ENCODE measurements at places on chromosomes 2 and 18.

DNA sequence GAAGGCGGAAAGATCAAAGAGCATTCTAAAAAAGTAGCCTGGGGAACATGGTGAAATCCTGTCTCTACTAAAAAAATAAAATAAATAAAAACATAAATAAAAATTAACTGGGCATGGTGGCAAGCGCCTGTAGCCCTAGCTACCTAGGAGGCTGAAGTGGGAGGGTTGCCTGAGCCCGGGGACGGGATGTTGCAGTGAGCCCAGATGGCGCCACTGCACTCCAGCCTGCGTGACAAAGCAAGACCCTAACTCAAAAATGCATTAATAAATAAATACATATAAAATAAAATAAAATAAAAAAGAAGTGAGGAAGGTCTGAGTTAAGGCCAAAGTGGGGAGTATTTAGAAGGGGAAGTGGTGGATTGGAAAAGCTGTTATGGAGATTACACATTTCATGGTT is 1.3 kb upstream of the PSMD14 start:
- no peak for DNase-seq

DNA sequence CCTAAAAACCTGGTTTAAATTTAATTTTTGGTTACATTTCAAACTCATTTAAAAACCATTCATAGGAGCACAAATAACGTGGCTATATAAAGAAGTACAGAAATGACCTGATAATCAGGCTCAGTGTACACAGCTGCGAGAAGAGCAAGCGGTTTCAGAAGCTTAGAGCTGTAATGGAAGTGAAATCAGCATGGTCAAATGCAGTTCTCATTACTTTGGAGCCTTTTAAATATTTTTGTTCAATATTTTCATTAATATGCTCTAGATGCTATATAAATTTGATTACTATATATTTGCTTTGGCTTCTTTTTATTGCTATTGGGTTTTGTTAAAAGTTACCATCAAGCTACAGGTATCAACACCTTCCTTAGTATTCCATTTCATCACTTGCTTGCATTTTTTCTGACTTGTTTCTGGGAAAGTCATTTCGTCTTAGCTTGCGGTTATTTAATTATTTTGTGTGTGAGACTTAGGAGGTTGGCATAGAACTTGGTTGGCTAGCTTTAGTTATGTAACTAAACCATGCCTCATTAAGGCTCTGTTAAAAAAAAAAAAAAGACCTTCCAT is 58.7 kb downstream of the AFTPH start:
- DNase-seq, result no peak

DNA sequence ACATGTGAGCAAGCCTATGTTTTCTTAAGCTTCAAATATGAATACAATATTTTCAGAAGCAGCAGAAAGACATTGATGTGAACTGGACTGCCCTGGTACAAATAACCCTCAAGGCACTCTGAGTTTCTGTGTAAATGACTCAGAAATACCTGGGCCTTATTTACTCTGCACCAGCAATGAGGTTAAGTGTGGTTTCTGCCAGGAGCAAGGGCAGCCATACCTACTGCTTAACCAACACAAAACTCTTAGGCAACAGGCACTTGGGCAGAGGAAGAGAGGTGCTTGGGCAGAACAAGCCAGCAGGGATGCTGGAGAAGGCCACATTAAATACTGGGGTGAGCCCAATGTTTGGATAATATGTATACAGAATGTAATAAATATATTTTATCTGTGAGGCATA is 29.4 kb upstream of the ARL5A start:
- DNase-seq, result no peak

DNA sequence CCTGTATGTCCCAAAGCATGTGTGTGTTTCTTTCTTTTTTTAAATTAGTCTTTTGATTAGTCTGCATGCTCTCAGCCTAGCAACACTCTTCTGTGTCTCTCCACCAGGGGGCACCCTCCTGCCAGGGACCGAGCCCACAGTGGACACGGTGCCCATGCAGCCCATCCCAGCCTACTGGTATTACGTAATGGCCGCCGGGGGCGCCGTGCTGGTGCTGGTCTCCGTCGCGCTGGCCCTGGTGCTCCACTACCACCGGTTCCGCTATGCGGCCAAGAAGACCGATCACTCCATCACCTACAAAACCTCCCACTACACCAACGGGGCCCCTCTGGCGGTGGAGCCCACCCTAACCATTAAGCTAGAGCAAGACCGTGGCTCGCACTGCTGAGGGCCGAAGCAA is 93.8 kb downstream of the NRP2 start:
- no peak for DNase-seq

GRCh38 chr18:76464281-76465259 is 30.5 kb downstream of the ZNF516 start:
- no peak for DNase-seq

DNA sequence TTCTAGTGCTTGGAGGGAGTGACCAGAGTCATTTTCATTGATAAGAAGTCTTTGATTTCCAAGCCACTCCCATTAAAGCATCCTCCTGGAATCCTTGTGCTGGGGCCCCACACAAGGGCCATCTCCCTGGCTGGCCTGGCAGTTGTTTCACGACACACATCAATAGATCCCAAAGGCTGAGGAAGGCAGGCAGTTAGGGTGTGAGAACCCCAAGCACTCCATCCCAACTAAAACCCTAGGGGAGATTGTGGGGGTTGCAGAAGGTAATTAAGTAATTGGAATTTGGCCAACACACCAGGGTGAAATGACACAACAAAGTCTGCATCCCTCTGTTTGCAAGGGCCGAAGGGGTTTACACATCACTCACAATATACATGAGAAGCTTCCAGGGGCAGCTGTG is 578.1 kb upstream of the SYT4 start:
- no peak for DNase-seq

GRCh38 chr2:65554765-65555591 is 122.6 kb upstream of the SPRED2 start:
- DNase-seq, result no peak

GRCh38 chr2:166334805-166335204 is 40.9 kb downstream of the SCN9A start:
- DNase-seq, result no peak

DNA sequence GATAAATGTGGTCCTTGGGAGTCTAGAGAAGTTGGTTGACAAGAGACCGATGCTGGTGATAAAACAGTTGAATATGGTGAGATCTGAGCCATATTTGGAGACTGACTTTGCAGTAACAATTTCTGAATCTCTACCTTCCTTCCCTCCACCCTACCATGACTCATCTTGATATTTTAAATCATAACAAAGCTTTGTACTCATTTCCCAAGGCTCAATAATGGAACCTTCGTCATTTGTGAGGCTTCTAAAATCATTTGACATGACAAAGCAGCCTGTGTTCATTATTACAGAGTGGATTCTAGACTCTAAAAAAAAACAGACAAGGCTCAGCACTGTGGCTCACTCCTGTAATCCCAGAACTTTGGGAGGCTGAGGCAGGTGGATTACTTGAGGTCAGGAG is 38.5 kb upstream of the PDCL3 start:
- no peak for DNase-seq

GRCh38 chr18:57210107-57210715 is 63.3 kb downstream of the BOD1L2 start:
- DNase-seq, result no peak

DNA sequence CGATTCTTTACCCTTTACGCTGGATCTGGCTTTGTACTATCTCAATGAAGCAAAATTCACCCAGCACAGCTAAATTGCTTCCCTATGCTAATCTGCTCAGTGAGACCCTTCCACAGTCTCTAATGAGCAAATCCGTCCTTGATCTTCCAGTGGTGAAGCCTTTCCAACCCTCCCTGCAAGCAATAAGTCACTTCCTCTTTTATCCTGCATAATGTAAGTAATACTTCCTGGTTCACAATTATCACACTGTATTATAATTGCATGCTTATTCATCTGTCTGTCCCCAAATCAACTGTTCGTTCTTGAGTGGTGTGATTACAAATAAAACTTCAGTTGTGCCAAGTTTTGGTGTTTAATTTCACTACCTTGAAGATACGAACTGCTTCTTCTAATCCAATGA is 404.0 kb downstream of the ADCYAP1 start:
- DNase-seq, result no peak

- DNase-seq, result no peak
Observed at GRCh38 chr2:58479535-58480140, 238.5 kb upstream of the FANCL start.

- no peak for DNase-seq
Observed at GRCh38 chr18:62713651-62714247, 1.6 kb upstream of the PHLPP1 start.

DNA sequence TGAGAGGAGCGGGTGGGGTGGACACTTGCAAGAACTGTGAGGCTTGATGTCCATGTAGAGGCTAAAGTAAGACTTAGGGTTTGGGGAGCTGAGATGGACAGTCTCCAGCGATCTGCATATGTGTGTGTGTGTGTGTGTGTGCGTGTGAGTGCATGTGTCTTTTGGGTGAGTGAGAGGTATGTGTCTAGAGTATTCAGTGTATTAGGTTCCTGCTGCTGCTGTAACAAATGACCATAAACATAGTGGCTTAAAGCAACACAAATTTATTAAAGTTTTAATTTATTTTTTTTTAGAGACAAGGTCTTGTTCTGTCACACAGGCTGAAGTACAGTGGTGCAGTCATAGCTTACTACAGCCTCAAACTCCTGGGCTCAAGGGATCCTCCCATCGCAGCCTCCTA is 155.4 kb upstream of the SPRED2 start:
- DNase-seq, result no peak

DNA sequence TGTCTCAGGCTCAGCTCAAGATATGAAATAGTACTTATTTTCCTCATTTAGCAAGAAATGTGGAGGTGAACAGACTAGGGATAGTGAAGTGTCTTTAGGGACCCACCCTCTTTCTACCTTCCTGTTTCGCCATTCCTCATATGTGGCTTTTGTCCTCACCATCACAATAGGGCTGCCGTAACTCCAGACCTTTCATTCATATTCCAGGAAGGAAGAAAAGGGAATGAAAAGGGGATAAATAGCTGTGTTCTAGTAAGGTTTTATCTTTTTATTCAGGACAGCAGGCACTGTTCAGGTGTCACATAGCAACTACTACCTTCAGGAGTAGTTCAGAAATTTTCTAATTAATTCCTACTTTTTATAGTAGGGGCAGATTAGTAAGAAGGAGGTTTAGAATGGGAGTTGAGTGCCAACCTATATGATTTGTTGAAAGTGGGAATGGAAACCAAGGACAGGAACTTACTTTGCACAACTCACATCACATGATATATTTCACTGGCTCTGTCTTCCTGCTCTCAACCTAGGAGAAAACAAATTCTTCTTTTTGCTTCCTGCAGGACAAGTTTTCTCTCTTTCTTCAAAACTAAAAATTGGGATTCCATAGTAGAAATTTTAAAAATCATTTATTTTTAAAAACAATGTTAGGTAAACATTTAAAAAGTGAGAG is 36.0 kb upstream of the HDAC4 start:
- no peak for DNase-seq

GRCh38 chr2:98647636-98648035 is 39.2 kb downstream of the UNC50 start:
- no peak for DNase-seq

DNA sequence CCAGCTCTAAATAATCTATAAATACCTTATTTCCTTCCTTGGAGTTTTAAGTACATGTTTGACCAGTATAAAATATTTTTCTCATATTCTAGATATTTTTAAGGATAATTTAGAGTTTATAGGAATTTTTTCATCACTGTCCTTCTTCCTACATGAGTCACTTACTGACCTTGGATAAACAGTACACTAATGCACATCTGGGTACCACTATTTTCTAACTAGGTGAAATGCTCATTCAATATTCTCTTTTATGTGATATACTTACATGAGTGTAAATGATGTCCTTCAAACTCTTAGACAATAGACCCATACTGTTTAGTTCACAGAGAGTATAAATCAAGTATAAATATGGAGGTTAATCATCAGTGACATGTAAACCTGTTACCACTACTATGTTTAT is 1574.2 kb upstream of the ACVR2A start:
- DNase-seq, result no peak

GRCh38 chr2:104859291-104859765 is 5.4 kb downstream of the POU3F3 start:
- DNase-seq, result no peak

DNA sequence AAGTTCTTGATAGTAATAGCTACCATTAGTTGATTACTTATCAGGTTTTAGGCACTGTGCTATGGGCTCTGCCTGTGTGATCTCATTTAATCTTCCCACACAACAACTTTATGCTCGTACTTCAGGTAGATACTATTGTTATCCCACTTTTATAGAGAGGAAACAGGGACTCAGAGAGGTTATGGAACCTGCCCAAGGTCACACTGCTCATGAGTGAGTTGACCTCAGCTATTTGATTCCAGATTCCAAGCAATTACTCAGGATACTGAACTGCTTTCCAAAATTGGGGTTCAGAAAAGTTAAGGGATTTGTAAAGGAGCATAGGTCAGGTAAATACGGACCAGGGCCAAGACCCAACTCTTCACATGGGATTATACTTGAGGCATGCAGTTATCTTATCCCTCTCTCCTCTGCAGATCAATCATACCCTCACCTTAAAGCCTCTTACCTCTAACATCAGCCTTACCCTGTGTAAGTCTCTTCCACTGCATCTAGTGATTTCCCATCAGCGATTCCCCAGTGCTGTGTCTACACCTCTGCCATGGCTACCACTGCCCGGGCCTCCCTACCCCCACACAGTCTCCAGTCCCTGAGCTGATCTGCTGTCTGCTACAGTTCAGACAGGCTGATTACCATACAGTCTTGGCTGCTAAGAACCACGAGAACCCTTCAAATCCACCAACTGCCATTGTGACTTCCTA is 74.4 kb downstream of the ANTXR1 start:
- no peak for DNase-seq

- no peak for DNase-seq
Observed at GRCh38 chr2:181655519-181655918, 1.4 kb downstream of the CERKL start.

DNA sequence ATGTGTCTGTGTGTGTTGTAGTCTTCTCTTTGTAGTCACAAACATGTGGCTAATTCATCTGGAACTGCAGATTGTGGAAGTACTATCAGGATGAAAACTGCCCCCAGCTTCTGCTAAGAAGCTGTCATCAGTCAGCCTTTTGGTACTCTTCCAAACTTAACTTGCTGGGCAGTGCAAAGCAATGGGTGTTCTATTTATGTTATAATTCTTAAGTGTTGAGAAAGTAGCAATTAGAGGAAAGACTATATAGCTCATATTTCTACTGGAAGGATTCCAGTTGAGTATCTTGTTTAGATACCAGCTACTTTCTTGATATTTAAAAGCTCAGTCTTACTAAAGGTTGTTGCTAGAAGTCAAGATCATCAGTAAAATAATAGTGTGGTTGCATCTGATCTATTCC is 52.1 kb downstream of the SLC38A11 start:
- DNase-seq, result no peak

All from stimulated activated CD4-positive, alpha-beta T cell treated with anti-CD3 and anti-CD28 coated beads, TNF-alpha, amount 100 ng/mL, for 1 hour (primary cell).